ENCODE measurements at places on chromosomes 2 and 18.

- DNase-seq: no peak
Measured at GRCh38 chr18:52395146-52395852, 55.3 kb downstream of the DCC start.

- no peak for DNase-seq
Measured at GRCh38 chr2:162233197-162233596, 10.0 kb downstream of the FAP start.

GRCh38 chr2:24418166-24418841 lies 58.0 kb upstream of the ITSN2 start:
- DNase-seq: no peak

GRCh38 chr2:199558156-199558555 lies 100.4 kb upstream of the SATB2 start:
- no peak for DNase-seq

GRCh38 chr2:164134336-164134735 lies 398.5 kb upstream of the FIGN start:
- no peak for DNase-seq

DNA sequence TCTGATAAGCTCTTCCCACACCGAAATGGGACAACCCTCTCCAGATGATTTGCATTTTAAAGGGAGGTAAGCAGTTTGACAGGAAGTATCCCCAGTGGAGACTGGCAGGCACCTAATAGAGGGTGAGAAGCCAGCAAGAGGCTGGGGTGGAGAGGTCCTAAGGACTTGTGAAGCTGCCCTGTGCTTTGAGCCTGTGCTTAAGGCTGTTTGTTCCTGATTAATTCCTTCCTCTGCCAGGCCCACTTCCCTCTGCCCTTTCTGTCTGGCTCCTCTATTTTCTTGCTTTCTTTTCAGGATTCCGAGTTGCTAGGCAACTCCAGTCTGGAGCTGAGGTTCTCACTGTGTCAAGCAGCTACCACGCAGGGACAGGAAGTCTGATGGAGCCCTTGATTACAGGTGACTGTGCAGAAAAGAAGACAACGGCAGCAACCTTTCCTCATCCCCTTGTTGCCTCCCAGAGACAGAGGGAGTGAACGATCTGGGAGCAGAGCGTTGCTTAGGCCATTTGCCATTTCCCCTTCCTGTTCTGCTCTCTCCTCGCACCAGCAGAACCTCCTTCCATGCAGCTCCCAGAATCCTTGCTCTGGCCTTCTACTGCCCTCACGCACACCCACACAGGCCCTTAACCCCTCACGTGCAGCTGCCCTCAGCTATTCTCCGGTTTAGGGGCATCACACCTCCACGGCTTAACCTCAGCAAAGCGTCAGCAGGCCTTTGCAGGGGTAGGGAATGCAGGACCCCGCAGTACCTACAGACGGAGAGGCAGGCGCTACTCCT lies 103.6 kb upstream of the CELF4 start:
- no peak for DNase-seq

- DNase-seq: no peak
Measured at GRCh38 chr2:8500124-8501054, 181.5 kb upstream of the ID2 start.

GRCh38 chr2:42045352-42045751 lies 2.5 kb upstream of the PKDCC start:
- no peak for DNase-seq

DNA sequence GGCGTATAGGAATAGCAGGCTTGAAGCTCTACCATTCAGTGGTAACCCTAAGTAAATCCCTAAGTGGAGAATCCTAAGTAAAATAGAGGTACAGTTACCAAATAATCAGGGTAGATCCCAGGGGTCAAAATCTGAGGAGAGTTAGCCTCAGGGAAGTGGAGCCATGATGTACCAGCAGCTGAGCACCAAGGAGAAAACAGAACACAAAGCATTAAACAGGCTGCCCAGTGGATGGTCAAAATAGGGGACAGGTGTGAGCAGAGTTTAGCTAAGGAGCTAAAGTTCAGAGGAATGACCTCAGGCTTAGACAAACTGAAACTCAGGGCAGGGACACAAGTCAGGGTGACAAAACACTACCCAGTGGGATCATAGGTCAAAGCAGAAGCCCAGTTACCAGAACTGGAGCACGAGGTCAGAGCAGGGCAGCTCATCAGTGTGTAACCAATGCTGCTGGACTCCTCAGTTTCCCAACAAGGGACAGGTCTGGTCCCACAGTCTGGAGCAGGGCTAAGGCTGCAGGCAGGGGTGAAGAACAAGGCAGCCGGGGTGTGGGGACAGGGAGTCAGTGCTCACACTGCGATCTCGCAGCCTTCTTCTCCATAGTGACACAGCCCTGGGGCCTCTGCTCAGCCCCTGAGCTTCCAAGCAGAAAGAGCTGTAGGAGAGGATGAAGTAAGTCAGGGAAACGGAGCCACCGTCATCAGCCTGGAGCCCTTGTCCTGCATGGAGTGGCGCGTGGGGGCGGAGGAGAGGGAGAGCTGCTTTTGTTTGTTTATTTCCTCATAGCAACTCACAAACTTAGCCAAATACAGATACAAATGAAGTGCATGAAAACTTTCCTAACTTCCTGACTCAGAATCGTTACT lies 264.0 kb downstream of the MREG start:
- no peak for DNase-seq

DNA sequence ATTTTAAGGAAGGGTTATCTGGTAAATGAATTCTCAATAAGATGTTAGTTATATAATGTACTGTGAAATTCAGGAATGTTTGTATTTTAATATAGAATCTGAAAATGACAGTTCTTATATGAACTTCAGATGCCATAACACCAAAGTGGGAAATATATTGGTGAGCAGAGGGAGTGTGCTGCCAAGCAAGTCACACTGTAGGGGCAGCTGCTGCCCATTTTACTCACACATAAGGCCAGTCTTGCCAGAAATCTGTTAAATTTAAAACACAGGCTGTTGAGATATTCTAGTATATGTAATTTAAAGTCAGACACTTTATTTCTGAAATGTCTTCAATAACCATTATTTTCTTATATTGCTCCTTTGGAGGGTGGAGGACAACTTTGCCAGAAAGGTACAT lies 34.6 kb upstream of the C1GALT1C1L start:
- DNase-seq: no peak

GRCh38 chr2:166433457-166433856 lies 57.7 kb upstream of the SCN9A start:
- no peak for DNase-seq

GRCh38 chr2:113305146-113305545 lies 26.4 kb upstream of the PAX8 start:
- no peak for DNase-seq

DNA sequence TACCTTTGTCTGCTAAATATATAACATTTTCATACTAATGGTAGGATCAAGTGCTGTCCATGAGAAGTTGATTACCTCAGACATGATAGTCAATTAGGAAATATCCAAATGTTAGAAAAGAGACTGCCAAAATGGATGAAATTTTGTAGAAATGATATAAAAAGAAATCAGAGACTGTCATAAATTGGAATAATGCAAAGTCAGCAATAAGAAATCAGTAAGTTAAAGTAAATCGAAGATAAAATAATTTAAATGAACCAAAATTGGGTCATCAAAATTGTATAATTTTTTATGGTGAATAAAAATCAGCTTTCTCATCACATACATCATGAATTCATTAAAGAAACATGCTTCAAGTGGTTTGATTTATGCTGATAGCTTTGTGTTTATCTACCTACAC lies 165.3 kb upstream of the CDH2 start:
- DNase-seq: no peak

- DNase-seq: no peak
Measured at GRCh38 chr18:54125429-54125828, 99.0 kb downstream of the MBD2 start.

DNA sequence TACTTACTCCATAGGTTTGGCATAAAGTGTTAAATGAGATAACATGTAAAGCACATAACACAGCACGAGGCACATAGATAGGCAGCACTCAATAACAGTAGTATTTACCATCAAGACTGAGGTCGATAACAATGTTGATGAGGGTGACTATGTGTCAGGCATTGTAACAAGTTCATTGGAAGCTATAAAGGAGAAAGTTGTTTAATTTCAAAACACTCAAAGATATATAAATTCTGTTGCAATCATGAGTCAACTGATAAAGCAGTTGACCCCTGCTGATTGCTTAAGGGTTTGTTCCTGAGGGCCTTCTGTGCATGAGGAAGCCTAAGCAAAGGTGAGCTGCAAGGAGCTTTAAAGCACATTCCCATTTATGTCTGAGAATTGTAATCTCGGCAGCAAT lies 760.5 kb downstream of the SATB2 start:
- no peak for DNase-seq

GRCh38 chr2:36477746-36478145 lies 120.2 kb downstream of the FEZ2 start:
- no peak for DNase-seq

- no peak for DNase-seq
Measured at GRCh38 chr2:63044362-63045327, 6.0 kb upstream of the OTX1 start.

GRCh38 chr2:187011206-187011832 lies 162.3 kb upstream of the ZSWIM2 start:
- no peak for DNase-seq

GRCh38 chr2:55311444-55311870 lies 42.4 kb upstream of the MTIF2 start:
- DNase-seq: no peak

GRCh38 chr2:26542194-26542455 lies 64.2 kb upstream of the OTOF start:
- no peak for DNase-seq

DNA sequence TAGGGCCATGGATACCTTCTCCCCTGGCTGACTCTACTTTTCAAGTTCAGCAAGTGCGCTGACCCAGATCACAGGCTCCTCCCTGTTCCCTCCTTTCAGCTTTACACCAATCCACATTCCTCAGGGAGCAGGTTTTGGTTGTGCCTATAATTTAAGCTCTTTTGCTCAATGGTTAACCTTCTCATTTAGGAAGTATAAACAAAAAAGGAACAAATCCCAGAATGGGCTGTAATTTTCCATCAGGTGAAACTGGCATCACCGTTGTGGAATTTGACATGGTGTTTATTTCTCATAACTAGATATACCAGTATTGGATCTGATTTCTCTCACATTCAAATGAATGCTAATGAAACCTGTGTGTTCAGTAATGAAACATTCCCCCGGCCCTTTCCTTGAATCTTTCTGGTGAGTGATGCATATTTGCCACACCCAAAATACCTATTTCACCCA lies 13.6 kb downstream of the STRN start:
- DNase-seq: no peak

GRCh38 chr2:132701810-132702209 lies 31.8 kb upstream of the LYPD1 start:
- no peak for DNase-seq

DNA sequence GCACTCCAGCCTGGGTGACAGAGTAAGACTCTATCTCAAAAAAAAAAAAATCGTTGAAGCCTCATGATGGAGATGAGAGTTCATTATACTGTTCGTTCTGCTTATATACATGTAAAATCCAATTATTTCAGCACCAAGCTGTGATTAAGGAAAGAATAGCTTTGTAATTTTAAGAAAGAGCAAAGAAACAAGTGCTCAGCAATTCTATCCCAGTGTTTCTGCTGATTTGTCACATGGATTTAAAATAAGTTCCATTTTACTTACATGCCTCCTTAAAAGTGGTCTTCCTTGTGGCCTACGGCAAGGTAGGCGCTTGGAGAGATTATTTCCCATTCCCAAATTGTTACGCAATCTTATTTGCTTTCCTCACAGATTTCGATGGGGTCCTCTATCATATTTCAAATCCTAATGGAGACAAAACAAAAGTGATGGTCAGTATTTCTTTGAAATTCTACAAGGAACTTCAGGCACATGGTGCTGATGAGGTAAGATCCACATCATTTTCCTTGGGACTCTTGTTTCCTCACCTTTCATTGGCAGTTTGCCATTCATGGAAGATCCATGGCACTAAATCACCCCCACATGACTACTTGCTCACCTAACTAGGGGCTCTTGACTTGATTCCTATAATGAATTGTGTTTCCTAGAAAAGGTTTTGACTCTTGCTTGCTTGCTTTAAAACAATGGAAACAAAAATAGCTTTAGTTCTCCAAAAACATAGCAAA lies 11.5 kb downstream of the ARPC2 start:
- no peak for DNase-seq

- no peak for DNase-seq
Measured at GRCh38 chr2:109324861-109325260, 195.9 kb downstream of the SH3RF3 start.

DNA sequence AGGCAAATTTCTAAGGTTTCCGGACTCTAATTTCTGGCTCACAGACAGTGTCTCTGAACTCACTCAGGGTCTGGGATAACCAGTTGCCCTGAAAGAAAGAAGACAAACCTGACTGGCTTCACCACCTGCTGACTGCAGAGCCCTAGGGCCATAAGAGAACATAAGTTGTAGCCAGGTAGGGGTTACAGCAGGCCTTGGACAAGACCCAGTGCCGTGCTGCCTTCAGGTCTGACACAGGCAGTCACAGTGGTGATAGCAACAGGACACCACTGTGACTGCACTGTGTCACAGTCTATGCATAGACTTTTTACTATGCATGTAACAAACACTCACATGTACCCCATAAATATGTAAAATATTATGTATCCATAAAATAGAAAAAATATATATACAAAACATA lies 508.5 kb downstream of the PID1 start:
- no peak for DNase-seq

GRCh38 chr2:160494201-160494644 lies 616 bp upstream of the RBMS1 start:
- DNase-seq: no peak

- DNase-seq: no peak
Measured at GRCh38 chr18:26908906-26909305, 43.4 kb upstream of the AQP4 start.

DNA sequence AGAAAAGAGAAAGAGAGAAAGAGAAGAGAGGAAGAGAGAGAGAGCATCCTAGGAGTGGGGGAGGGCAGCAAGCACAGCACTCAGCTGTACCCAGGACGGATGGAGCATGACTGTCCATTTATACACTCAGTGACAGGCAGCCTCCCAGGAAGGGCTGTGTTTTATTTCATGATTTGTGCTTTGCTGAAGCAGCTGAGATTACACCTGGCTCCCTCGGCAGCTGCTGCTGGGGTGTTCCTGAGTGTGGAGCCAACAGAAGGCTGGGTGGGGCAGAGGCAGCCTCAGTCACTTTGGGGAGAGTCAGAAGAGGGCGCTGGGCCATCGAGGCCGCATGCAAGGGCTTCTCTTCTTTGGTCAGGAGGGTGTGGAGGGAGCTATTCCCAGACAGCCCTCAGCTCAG lies 47.8 kb upstream of the TEX51 start:
- no peak for DNase-seq

DNA sequence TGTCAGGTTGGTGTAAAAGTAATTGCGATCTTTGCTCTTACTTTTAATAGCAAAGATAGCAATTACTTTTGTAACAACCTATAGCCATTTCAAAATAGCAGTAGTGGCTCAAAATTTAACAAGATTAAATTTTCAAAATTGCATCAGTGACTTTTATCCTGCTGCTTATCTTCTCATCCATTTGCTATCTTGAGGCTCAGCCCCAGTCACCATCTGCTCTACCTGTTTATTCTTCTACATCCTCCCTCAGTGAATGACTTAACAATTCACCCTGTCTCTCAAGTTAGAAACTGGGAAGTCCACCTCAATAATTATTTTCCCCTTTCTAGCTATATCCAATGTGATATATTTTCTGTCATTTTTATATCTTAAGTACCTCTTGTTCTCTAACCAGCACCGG lies 148.6 kb upstream of the ZNF804A start:
- no peak for DNase-seq
